Stimulated activated CD8-positive, alpha-beta memory T cell treated with anti-CD3 and anti-CD28 coated beads, Interleukin-7, amount 100 ng/mL, for 1 hour (primary cell): ENCODE measurements at places on chromosomes 4 and X.

GRCh38 chr4:90845777-90846176, 718.6 kb downstream of the CCSER1 start:
- no peak for DNase-seq

GRCh38 chrX:12007881-12008280, 130.4 kb upstream of the FRMPD4 start:
- DNase-seq: no peak

DNA sequence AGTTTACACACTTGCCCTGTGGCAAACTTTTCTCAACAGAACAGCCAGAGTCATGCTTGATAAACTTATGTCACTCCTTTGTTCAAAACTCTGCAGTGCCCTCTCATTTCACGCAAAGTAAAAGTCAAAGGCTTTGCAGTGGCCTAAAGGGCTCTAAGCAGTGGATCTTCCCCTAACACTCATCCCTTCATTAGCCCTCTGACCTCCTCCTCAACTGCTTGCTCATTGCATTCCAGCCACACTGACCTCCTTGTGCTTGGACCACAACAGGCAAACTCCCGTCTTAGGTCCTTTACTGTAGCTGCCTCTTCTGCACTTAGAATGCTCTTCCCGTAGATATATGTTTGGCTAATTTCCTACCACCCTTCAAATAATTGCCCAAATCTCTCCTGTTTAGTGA, 5.6 kb downstream of the PRDM5 start:
- DNase-seq: no peak

DNA sequence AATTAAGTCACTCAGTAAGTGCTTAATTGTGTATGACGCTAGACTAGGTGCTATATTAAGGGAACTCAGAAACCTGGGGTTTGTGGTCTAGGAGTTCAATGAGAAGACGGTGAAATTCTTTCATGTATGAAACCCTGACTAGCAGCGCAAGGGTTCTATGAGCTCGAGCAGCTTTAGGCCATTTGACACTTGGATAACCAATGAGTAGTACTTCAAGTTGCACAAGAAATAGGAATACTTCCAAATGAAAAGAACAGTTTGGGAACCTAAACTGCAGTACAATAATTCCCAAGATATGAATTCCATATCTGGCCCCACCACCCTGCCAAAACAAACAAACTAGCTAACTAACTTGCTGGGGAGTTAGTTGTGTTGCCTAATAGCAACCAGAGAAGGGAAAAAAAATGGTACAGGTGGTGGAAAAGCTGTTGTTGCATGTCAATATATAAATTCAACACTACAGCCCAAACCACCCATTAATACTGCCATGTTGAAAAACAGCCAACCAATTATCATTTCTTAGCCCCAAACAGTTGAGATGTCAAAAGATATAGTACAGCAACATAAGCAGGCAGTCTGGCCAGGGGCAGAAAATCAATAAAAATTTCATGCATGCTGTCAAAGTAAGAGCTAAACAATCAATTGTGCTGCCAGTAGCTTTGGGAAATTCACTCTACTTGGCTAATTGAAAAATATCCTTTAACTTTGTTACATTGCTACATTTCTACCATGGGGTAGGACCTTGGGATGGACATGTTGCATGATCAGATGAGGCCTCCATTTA, 54.6 kb upstream of the MCF2 start:
- DNase-seq: no peak

- no peak for DNase-seq
Measured at GRCh38 chr4:129645461-129645860, 549.5 kb downstream of the C4orf33 start.

GRCh38 chrX:3374108-3374800, 27.8 kb upstream of the MXRA5 start:
- no peak for DNase-seq

GRCh38 chr4:82839624-82840023, 41.0 kb upstream of the SCD5 start:
- no peak for DNase-seq

DNA sequence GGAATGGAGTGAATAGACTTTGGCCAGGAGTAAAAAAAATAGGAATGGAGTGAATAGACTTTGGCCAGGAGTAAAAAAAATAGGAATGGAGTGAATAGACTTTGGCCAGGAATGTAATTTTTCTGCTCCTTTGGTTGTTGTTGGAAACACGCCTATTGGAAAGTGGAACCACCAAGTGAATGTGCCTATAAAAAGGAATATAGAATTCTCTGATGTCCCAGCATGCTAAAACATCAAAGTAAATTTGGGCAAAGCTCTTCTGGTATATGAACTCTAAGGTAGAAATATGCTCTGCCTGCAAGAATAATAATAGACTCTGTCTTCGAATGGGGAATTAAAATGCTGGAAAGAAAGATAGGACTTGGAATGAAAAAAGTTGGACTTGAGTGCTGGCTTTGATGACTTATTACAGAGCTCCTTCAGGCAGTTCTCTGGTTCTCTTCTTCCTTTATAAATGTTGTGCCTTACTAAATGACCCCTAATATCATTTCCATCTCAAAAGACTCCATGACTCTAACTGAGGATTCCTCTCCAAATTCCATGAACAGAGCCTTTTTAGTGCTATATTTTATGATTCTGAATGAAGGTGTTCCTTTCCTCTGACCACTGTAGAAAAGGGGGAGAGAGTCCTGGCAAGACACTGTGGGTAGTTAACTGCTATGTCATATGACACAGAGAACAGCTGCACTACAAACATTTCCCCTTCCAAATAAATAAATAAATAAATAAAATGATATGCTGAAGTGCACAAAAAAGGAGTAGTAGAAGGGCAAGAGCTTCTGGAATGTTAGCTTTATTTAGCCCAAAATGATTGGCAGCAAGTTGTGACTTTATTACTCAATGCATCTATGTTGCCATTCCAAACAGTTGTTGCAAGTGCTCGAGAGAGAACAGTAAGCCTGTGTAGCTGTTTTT, 13.5 kb upstream of the GBA3 start:
- no peak for DNase-seq

DNA sequence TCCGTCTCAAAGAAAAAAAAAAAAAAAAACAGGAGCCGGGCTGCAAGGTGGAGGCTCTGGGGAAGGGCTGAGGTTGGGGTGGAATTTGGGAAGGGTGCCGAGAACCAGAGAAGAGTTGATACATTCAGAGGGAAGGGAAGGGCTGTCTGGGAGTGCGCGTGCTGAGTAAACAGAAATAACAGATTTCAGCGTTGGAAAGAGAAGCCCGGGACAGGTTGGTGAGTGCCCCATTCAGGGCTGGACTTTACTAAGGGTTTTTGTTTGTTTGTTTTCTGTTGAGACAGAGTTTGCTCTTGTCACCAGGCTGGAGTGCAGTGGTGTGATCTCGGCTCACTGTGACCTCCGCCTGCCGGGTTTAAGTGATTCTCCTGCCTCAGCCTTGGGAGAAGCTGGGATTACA, 1.7 kb upstream of the IL3RA start:
- no peak for DNase-seq

DNA sequence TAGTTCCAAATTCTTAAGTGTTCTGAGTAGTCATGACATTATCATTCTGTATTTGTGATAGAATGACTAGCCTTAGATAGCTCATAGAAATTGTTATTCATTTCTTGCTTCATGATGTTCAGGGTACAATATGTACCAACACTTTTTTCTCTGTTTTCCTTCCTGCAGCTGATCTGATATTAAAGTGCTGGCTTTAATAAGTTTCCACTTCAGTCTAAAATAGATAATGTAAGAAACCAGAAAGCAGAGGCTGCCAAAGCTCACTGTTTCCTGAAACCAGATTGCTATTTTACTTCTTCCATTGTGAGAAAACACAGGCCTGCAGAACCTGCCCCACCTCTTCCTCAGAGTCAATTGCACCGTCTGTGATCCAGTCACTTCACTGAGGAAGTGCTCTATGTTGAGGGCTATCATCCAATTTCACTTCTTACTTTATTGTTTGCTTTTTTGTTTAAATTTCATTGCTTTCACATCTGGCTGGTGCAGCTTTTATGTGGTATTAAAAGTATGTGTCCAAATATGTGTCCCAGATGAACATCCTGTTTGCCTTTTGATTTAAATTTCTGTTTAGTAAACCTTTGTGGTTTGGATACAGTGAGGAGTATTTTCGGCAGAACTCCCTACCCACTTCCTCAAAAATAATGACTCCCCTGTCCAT, 652.1 kb downstream of the ANKRD50 start:
- no peak for DNase-seq

DNA sequence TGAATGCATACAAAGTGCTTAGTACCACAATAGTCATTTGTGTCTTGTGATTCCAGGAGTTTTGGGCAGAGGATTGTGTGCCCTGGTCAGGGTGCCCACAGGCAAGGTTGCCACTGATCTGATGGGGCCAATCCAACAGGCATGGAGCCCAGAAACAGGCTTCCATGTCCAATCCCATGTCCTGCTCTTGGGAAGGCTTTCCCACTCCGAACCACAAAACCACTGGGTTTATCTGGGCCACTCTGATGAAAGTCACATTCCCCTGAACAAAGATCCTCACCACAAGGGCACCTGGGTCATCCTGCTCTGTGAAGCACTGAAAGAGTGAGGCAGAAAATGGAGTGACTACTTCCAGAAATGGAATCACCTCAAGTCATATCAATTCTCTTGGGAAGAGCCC, 96.9 kb downstream of the MAMLD1 start:
- no peak for DNase-seq

DNA sequence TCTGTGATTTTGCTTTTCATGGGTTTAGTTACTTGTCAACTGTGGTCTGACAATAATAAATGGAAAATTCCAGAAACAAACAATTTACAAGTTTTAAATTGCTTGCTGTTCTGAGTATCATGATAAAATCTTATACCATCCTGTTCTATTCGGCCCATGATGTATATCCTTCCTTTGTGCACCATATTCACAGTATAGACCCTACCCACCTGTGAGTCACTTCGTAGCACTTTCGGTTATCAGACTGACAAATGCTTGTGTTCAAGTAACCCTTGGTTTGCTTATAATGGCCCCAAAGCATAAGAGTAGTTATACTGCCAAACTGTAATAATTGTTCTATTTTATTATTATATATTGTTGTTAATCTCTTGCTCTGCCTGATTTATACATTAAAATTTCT, 1183.4 kb upstream of the PCDH7 start:
- DNase-seq: no peak

GRCh38 chr4:119728185-119728584, 99.6 kb upstream of the PDE5A start:
- DNase-seq: no peak

DNA sequence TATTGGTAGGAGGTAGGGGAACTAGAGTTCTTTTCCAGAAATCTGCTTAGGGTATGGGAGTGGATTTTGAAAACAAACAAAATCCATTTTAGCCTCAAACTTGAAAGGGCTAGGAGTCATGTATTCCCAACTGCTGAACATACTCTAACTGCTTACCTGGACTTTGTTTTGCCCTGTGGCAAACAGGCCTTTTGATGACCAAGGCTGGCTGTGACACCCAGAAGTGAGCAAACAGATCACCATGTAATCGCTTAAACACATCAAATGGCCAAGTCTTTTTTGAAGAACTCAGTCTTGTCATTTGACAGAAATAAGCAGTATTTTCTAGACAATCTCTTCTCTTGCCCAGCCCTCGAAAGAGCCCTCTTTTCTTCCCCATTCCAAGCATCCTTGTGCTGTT, 203.4 kb downstream of the KIT start:
- DNase-seq: no peak

DNA sequence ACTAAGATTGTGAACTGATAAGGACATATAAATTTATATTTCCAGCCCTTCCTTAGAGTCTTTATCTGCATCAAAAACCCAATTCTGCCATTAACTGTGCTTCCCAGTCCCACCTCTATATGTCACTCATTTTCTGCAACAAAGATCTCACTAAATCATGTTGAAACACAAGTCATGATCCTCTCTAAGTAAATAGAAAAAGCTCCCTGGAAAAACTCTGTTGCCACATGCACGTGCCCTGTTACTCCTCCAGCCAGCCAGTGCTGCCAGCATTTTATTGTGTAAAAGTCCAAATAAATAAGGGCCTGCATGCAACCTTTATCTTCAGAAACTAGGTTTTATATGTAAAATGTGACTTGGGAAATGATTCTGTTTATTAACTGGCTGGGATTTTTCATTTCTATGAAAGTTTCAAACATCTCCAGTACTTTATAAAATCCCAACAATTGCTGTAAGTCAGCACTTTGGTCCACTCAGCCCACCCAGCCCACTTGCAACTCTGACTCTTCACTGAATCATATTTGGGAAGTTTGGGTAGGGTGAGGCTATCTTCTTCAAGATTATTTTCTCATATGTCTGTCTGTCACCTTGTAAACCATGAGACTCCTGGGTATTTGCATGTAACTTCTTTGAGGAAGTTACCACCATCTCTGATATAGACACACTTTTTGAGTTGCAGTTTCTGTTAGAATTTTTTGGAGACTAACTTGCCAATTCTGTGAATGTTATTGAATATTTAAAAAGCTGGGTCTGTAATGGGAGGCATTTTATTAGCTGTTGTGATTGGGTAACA, 40.0 kb upstream of the SMARCA5 start:
- no peak for DNase-seq

GRCh38 chr4:74311696-74312313, 3.5 kb downstream of the EPGN start:
- no peak for DNase-seq

GRCh38 chrX:126733874-126734273, 85.7 kb upstream of the PRR32 start:
- DNase-seq: no peak

DNA sequence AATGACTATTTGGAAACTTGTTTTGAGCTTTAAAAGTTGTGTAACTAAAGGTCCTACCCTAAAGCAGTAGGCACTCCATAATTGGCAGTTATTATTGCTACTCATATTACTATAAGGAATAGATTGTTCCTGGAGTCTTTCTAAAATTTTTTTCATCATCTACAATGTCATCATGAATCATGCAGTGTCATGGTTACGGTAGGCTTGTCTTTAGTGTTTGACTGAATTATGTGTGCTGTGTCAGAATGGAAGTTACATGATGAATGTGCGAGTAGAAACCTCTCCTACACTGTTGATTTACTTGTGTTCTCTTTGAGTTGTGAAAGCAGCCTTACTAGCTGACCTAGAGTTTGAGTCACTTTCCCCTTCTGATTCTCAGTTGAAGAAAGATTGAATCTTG, 1099.9 kb downstream of the RAPGEF2 start:
- DNase-seq: no peak

DNA sequence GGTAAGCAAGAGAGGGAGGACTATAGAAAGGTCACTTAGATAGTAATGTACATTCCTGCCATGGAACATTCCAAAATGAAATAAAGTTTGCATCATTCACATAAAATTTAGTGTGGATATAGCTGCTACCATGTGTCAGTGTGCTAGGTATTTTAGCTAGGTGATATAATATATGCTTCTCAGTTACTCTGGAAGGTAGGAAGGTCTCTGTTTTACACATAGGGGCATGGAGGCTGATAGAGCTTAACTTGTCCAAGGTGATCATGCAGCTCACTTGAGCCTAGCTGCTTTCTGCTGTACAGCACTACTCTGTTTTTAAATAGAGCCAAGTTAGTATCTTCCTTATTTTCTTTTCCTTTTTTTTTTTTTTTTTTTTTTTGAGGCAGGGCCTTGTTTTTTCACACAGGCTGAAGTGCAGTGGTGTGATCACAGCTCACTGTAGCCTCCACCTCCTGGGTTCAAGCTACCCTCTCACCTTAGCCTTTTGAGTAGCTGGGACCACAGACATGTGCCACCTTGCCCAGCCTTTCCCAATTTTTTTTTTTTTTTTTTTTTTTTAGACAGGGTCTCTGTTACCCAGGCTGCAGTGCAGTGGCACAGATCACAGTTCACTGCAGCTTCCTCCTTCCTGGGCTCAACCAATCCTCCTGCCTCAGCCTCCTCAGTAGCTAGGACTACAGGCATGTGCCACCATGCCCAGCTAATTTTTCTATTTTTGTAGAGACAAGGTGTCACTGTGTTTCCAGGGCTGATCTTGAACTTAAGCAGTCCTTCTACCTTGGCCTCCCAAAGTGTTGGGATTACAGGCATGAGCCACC, 10.4 kb downstream of the AFF1 start:
- DNase-seq: no peak
